ENCODE measurements at places on chromosomes 7 and 10.
A peak's percentile ranks its signal among the peaks of the same experiment; 100 is the strongest.

GRCh38 chr7:11252011-11252607 is 278.4 kb downstream of the PHF14 start:
- DNase-seq, result no peak

GRCh38 chr10:135601-136464 is 578 bp downstream of the ZMYND11 start:
- peak; percentile 42 for DNase-seq

DNA sequence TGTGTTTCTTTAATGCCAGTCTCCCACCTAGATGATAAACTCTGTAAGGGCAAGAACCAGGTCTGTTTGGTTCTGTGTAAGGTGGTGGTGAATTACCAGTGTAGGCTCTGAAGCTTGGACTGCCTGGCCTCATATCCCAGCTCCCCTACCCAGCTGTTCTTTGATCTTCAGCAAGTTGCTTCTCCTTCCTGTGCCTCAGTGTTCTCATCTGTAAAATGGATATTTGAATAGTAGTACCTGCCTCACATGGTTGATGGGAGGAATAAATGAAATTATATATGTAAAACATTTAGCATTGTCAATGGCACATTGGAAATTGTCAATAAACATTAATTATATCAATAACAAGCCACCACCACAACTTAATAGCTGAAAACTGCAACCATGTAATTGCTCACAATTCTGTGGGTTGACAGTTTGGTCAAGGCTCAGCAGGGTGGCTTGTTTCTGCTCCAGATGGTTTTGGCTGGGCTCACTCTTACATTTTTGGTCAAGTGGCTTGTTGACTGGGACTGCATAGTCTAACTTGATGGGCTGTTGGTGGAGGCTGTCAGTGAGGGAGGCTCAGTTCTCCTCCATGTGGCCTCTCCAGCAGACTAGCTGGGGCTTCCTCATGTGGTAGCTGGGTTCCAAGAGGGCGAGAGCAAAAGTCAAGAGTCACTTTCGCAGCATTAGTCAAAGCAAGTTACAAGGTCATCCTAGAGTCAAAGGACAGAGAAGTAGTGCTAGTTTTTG is 84.5 kb upstream of the DUSP5 start:
- DNase-seq, result no peak

GRCh38 chr10:129764011-129764900 is 199.8 kb downstream of the EBF3 start:
- no peak for DNase-seq

GRCh38 chr7:158394936-158395335 is 192.7 kb downstream of the PTPRN2 start:
- peak; percentile 19 for DNase-seq

DNA sequence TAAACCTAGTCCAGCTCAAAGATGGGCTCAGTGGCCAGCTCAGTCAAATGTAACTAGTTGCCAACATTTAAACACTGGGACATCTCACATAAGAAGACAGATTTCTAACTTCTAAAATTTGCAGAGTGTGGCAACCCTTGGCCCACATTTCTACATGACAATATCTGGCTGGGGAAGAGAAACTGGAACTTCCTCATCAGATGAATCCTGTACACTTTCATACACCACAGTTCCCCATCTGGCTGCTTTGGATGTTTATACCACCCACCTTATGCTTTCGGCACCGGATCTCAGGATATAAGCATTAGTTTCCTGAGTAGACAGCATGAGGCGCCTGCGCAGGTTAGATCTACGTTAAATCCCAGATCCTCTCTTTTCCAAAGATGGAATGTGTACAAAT is 199.3 kb downstream of the PRKG1 start:
- no peak for DNase-seq

GRCh38 chr10:51397695-51398094 is 301.7 kb downstream of the CSTF2T start:
- no peak for DNase-seq

DNA sequence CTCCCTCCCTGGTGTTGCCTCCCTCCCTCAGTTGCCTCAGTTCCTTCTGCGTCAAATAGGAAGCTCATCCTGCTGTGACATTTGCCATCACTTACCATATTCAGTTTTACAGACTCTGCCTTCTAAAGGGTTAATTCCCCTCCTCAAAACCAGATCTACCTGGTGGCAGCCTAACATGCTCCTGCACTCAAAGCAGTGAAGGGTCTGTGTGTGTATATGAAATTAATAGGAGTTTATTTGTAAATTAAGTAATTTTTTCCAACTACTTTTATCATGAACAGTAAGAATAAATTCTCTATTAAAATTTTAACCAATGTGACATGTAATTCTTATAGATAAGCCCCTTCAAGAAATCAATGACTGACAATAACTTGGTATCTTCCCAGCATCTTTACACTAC is 158.6 kb upstream of the INSYN2A start:
- no peak for DNase-seq

GRCh38 chr10:66586897-66587679 is 338.7 kb upstream of the LRRTM3 start:
- DNase-seq, result no peak

- no peak for DNase-seq
Observed at GRCh38 chr10:62001898-62002297, 100.4 kb downstream of the ARID5B start.

- no peak for DNase-seq
Observed at GRCh38 chr7:151568956-151569940, 49.6 kb upstream of the RHEB start.

- no peak for DNase-seq
Observed at GRCh38 chr10:121792198-121792597, 135.6 kb downstream of the ATE1 start.

DNA sequence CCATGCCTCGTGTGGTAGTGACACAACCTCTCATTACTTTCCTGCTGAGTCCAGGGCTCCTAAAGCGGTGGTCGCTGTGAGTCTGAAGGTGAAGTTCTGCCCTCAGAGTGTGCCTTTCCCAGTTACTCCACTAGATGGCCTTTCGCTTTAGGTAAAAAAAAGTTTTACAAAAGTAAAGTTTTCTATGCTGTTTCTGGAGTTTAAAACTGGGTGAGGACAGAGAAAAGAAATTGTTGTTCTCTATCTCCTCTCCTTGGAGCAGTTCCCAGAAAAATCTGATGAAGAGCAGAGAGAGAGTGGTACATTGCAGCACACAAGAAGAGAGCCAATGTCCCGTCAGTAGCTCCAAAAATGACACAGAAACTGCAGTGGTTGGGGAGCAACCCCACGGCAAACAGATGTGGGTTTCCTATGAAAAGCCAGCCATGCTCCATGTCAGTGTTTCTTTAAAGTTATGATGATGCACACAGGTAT is 257.1 kb downstream of the GLI3 start:
- DNase-seq, result no peak

DNA sequence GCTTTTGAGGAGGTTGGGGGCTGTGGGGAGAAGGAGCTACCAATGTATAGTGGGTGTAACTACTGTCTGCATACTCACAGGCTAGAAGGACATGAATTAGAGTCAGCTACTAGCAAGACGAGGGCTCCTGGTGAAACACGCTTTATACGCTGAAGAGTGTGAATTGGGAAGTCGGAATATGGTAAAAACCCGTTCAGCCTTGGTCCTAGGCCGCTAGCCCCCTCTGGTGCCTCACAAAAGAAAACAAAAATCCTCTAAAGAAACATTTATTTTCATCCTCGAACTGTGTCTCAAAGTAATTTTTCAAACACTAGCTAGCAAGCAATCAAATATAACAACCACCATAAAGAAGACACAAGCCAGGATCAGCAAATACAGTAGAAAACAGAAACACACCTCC is 338.1 kb upstream of the SEMA3C start:
- DNase-seq, result no peak

DNA sequence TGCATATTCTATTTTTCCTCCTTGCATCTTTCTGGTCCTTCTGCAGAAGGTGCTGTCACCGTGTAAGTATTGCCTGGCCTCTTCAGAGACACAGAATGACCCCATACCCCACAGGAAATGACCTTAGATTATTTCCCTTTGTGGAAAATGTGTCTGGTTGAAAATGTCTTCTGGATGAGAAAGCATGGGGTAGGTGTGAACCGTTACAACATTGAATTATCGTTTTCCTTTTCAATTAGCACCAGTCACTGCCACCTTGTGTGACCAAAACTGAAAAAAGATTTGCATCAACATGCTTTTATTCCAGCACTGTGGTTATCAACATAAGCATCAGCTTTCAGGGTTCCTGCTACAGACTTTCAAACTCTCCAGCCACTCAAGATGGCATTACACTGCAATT is 58.0 kb upstream of the CELF2 start:
- DNase-seq, result no peak
